Sigmoid colon (tissue), 7 donors: ENCODE measurements at places on chromosomes 1 and 21.

- DNase-seq = no peak
Measured at GRCh38 chr1:201262963-201263608, 20.2 kb upstream of the PKP1 start.

DNA sequence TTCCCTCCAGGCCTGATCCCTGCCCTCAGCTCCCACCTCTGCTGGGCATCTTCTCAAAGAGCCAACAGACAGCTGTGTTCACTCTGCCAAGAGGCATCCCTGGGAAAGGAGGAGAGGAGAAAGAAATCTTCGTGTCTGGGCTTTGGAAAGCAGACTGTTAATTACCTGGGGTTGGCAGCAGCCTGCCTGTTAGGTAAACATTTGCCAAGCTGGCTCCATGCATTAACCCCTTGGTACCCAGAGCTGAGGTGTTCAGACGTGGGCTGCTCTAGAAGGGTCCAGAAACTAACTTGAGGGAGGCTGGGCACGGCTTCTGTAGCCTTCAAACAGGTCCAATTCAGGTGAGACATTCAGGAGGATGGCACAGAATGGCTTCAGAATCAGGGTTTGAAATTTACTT is 8.7 kb upstream of the EXTL1 start:
- no peak for DNase-seq

DNA sequence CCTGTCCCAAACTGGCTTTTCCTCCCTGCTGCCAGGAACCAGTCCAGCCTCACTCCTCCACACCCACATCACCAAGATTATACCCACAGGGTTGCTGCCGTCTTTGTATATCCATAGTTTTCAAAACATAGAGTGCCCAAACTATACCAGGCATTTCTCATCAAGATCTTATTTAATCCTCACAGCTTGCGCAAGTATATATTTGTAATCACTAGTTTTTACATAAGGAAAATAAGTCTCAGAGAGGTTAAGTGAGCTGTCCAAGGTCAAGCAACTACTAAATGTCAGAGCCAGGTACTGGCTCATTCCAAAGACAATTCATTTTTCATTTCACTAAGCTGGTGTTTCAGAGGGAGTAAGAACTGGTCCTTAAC is 34.9 kb upstream of the ZNF362 start:
- no peak for DNase-seq

DNA sequence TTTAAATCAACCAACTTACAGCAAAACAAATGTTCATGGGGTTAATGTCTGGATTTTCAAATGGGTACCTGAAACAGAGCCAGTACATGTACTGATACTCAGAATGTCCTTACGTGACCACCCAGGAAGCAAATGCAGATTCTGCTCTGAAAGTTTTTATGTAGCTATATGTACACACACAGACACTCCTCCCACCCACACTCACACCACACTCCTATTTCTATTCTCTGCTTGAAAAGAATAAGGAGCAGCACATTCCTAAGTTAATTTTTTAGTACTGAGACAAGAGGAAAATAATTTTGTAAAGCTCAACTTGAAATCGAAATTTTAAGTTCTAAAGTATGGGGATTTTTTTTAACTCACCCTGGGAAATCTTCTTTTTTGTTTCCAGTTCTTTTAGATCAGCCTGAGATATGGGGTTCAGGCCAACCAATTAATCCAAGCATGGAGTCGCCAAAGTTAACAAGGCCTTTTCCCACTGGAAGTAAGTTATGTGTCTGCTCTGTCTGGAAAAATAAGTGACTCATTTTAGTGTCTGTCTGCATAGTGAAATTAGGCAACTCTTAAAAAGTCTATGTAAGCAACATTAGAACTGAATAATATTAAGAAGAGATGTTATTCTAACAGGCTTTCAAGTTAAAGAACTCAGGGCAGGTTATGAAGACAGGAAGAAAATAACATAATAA is 75.5 kb upstream of the DYNLT5 start:
- DNase-seq = no peak

DNA sequence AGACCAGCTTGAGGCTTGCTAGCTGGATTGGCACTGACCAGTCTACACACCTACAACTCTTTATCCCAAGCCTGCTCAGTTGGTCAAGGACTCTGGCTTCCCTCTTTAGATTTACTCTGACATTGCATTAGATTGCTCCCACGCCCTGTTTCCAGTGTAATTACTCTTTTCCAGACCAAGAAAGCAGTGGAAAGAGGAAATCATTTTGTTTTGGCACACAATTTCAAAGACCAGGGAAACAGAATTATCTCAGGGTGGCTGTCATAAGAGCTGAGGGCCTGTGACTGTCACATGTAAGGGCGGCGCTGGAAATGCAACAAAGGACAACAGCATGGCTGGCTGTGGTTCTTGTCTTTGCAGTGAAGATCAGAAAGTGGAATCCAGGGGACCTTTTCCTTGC is 302.7 kb downstream of the HHAT start:
- DNase-seq = no peak

DNA sequence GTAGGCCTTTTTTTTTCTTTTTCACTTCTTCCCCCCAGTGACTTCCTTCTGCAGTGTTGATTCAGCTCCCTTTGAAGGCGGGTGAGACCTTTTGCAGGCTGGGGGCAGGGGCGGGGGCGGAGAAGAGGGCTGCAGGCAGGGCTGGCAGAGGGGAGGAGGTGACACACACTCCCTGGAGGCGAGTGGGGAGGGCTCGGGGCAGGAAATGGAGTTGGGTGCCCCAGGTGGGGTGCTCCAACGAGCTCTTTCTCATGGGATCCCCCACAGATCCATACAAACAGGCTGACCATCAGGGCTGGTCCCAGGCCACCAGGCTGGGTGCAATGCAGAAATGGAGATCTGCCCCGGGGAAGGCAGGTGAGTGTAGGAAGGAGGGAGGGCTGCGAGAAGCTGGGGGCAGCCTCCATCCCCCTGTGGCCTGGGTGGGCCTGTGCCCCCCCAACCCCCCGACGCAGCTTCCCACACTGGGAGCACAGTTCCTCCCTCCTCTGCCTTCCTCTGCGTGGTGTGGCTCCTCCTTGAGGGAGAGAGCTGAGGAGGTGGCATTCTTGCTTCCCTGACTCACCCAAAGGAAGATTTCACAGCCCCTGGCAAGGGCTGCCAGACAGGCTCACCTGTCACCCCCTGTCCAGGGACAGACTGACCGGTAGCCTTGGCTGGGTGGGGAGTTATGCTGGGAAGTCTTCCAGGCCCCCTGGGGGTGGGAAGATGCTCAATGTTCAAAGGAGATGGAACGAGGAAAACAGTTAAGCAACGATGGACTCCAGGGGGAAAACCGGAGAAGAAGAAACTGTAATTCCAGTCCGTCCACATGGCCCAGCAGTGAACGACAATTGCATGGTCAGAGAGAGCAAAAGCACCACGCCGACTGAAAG is 7.1 kb upstream of the ITGB2 start:
- no peak for DNase-seq

GRCh38 chr21:18801468-18801867 is 397.9 kb upstream of the TMPRSS15 start:
- DNase-seq = no peak

- no peak for DNase-seq
Measured at GRCh38 chr1:10490286-10490970, 15.7 kb downstream of the PEX14 start.

- DNase-seq = no peak
Measured at GRCh38 chr1:46289976-46290375, 13.4 kb downstream of the LRRC41 start.

DNA sequence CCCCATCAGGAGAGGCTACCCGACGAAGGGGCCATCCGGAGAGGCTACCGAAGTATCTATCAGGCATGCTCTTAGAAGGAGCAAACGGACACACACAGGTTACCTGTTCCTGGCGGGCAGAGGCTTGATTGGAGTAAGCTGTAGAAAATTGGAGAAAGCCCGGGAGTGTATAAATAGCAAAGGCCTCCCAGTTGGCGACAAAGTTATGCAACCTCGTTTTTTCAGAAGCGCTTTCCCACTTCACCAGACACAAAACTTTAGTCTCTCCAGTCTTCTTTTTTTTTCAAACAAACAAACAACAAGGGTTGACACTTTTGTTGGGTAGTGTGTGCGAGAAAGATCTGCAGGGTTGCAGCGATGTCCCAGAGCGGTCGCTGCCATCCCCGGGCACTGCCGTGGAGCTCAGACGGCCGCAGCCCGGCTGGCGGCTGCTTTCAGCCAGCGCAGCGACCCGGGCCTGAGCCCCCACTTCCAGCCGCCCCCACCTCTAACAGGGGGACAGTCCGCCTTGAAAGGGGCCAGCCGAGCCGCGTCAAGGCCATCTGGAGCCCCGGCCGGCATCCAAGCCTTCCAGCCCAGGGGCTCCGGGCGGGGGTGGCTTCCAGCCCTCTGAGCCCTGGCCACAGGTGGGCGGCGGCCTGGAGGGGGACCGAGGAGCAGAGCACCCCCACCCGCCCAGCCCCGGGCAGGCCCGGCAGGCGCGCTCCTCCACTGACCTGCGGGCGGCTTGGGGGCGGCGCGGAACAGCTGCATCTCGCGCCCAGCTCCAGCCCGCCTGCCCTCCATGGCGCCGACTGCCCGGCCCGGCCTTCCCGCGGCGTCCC is 616 bp downstream of the MCOLN3 start:
- DNase-seq = peak; percentile 60

GRCh38 chr1:207131163-207131562 is 27.1 kb downstream of the C4BPA start:
- DNase-seq = no peak

DNA sequence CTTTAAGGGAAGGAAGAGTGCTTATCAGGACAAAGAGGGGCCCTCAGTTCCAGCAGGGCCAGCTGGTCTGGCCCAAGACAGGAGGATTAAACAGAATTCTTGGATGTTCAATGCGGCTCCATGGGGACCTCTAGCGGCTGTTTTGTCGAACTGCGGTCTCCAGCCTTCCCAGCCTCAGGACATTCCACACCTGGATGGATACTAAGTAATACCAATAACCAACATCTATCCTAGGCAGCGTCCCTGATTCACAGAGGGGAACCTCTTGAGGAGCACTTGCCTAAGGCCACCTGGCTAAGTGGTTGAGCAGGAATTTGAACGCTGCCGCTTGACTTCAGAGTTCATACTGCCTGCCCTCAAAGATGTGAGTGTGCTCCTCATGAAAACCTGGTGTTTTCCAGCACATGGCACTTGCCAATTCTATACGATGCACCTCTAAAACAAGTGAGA is 15.5 kb upstream of the CD247 start:
- peak; percentile 77 for DNase-seq

GRCh38 chr1:219090607-219091006 is 83.1 kb upstream of the LYPLAL1 start:
- no peak for DNase-seq

- DNase-seq = no peak
Measured at GRCh38 chr21:17921579-17922530, 102.7 kb upstream of the C21orf91 start.

DNA sequence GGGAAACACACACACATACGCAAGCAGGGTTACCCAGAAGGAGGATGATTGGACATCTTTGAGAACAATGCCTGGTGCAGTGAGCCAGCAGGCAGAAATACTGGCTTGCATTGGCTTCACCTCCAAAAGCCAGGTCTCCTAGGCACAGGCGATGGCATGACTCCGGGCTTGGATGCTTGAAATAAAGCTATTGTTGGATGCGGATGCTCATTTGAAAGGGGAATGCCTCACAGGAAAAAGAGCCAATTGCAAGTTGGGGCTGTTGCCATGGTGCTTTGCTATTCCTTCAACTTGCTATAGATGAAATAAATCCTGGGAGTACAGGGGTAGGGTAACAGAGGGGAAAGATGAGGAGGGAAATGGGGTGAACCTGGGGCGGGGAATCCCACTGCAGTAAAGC is 180.7 kb upstream of the SGIP1 start:
- no peak for DNase-seq

DNA sequence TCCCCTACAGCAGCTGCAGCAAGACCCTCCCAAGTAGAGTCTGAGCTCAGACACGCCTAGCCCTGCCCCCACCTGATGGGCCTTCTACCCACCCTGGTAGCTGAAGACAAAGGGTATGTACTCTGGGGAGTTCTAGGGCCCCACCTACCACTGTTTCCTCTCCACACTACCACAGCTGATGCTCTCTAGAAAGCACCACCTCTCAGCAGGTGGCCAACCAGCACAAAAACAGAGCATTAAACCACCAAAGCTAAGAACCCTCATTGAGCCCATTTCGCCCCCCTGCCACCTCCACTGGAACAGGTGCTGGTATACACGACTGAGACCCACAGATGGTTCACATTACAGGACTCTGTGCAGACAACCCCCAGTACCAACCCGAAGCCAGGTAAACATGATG is 258.9 kb downstream of the SETD4 start:
- no peak for DNase-seq

- no peak for DNase-seq
Measured at GRCh38 chr1:181205901-181206300, 117.4 kb downstream of the IER5 start.

- no peak for DNase-seq
Measured at GRCh38 chr1:196105901-196106300, 502.3 kb downstream of the KCNT2 start.

DNA sequence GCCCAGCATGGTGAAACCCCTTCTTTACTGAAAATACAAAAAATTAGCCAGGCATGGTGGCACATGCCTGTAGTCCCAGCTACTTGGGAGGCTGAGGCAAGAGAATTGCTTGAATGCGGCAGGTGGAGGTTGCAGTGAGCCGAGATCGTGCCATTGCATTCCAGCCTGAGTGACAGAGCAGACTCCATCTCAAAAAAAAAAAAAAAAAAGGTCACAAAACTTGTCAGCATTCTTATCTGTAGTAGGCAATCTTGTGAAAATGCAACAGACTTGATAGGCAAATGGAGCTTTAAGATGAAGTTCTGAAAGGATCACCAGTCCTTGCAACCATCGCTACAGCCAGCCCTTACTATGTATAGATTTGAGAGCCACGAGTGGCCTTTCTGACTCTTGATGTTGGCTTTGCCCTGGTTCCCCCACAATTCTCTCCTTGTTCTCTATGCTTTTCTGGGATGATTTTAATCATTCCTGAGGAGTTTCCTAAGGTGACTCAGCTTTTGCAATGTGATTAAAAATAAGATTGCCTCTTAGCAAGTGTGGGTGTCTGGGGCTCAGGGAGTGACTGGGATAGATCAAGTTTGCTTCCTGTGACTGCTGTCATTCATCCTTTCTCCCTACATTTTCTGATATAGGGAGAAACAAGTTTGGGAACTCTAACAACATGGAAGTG is 7.1 kb upstream of the MAP1LC3C start:
- no peak for DNase-seq

DNA sequence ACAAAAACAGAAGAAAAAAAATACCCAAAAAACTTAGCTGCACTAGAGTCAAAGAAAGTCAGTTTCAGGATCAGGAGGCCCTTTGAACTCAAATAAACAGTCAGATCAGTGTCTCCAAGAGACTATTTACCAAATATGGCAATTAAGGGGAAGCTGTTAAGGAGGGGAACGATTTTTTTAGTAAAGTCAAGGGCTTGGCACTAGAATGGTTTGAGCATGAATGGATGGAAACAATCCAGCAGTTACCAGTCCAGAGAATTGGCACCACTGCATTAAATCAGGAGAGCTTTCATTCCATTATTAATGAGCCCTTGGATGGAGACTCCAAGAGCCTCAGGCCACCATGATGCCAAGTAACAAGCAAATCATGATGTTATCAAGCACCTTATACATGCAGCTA is 7.2 kb downstream of the TRAPPC3 start:
- DNase-seq = no peak

DNA sequence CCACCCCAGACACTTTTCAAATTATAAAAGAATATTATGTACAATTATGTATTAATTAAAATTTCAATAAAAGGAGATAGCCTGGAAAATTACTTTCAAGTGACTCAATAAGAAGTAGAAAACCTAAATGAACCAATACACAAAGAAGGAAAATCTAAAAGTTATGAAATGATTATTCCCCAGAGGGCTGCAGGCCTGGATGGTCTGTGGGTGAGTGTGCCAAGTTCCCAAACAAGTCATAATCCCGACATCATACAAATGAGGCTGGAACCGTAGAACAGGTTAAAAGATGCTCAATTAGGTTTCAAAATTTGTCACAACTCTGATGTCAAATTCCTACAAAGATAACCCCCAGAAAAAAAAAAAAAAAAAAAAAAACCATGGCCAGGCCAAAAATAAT is 12.7 kb downstream of the SPATC1L start:
- DNase-seq = peak; percentile 42
